ENCODE measurements at places on chromosomes 3 and 15.

DNA sequence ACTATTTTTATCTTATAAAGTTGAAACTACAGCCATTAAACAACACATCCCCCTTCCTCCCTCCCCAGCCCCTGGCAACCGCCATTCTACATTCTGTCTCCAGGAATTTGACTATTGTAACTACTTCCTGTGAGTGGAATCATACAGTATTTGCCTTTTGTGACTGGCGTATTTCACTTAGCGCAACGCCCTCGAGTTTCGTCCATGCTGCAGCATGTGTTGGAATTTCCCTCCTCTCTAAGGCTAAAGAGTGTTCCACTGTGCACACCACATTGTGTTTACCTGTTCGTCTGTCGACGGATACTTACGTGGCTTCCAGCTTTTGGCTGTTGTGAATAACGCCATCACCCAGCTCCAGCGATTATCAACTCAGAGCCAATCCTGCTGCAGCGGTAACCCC is 52.0 kb upstream of the DLG1 start:
- DNase-seq = no peak

- DNase-seq = no peak
These were observed 623.7 kb downstream of the MCTP2 start for GRCh38 chr15:94855018-94855408.

GRCh38 chr15:73125219-73125618 is 73.0 kb downstream of the NEO1 start:
- no peak for DNase-seq

- DNase-seq = no peak
These were observed 126.9 kb upstream of the CHL1 start for GRCh38 chr3:69690-70089.

- DNase-seq = no peak
These were observed 329.3 kb downstream of the TBL1XR1 start for GRCh38 chr3:176867681-176868663.

DNA sequence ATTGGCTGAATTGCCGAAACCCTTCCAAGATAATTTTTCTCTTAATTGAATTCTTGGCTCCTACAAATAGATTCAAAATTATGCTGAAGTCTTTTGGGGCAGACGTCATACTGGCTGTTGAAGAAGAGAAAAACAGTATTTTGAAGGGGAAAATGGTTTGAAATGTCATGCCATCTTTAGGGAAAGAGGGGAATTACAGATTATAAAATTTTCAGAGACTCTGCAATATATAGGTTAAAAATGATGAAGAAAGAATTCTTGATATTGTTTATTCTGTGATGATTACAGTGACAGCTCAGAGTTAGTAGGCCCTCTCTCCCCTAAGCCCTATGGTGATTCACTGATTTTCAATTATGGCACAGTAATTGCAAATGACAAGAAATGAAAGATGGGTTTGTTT is 86.1 kb downstream of the CGNL1 start:
- DNase-seq = no peak

- no peak for DNase-seq
These were observed 81.2 kb upstream of the THBS1 start for GRCh38 chr15:39499681-39500080.

- no peak for DNase-seq
These were observed 156.8 kb downstream of the LSAMP start for GRCh38 chr3:116288485-116288884.

GRCh38 chr3:12679468-12679867 is 15.6 kb upstream of the RAF1 start:
- DNase-seq = no peak
